ENCODE measurements at places on chromosomes 3 and 15. TPM values are rescaled to one million over a fixed set of nuclear protein-coding genes. Genes with fewer than 3 reads are reported as not detected.
A peak's percentile ranks its signal among the peaks of the same experiment; 100 is the strongest.

DNA sequence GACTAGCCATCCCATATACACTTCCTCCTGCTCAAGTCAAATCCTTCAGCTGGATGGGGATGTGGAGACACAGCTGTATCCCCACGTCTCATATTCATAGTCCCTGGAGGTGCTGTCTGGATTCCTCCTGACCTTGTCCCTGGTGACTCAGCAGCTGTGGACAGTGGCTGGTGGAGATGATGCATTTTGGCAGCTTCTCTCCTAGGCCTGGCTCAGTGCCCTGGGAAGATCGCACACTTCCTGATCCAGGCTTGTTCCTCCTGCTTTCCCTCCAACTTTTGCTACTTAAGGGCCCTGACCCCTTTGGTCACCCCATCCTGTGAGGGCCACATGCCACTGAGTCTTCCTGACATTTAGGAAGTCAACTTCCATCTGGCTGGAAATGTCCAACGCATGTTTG, 44.4 kb downstream of the ADAMTSL3 start:
- peak; percentile 19 for DNase-seq

The FEZF2 gene
- total RNA-seq = not detected

The TMEM41A gene
- 30.1 TPM for total RNA-seq

The NEIL1 gene
- 66.8 TPM for total RNA-seq

The CLSTN2 gene
- 3.6 TPM for total RNA-seq

DNA sequence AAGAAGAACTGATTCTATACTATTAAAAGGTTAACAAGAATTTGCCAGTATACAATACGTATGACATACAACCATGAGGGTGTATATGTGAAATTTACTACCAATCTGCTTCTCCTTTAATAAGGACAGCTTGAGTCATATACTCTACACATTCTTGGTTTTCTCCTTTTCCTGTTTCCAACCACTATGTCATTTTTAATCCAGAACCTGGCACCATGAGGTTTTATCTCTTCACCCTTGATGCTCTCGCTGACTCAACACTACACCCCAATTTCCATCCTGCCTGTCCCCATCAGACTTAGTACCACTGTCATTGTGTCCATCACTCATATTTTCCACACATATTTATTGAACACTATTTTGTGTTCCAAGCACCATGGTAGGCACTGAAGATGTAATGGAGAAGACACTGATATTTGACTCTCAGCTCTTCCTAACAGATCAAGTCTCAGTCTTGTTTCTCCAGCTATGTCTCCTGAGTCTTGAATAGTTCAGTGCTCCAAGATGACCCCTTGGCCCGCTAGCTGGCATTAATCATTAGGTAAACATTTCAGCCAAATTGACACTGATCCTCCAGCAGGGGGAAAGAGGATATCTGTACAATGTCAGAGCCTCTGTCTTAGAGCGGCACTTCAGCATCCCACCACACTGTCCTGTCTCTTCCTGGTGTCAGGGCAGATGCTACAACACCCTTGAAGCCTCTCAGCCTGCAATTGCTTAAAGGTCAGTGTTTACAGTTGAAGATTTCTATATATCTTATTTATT, 11.2 kb upstream of the COL8A1 start:
- DNase-seq = no peak

GRCh38 chr3:187921391-187922074, 176.3 kb upstream of the BCL6 start:
- DNase-seq = no peak

DNA sequence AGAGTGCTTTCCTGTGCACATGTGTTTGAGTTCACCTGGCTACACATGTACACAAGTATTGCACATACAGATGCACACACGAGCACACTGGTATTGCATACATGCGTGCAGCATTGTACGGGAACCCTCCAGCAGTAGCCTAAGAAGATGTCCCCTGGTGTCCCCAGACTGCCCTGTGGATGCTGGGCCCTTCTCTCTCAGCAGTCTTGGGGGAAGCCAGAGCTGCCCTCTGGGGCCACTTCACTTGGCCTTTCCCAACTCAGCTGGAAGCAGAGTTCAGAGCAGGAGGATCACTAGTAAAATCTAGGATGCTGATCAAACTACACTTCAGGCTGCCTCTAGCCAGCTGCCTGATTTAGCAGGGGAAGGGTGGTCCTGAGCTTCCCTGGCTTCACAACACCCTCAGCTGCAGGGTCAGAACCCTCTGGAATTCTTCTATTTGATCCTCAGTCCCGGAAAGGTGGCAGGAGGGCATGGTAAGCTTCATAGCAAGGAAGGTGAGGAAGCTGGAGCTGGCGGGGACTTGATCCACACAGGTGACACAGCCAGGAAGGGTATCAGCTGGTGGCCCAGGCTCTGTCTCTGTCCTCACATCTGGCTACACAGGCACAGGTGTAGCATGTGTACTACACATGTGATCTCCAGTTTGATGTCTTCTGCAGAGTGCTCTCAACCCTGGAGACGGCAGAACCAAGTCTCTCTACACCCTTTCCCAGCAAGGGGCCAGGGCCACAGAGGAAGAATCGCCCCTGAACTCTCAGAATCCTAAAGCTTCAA, 36.5 kb downstream of the KLF15 start:
- peak; percentile 4 for DNase-seq

Data from lower leg skin (tissue), 4 donors.